Activated T-cell treated with anti-CD3 and anti-CD28 coated beads for 4 hours (primary cell): ENCODE measurements at places on chromosomes 5 and 9.

- DNase-seq, result no peak
Observed at GRCh38 chr5:7329141-7329540, 66.8 kb upstream of the ADCY2 start.

DNA sequence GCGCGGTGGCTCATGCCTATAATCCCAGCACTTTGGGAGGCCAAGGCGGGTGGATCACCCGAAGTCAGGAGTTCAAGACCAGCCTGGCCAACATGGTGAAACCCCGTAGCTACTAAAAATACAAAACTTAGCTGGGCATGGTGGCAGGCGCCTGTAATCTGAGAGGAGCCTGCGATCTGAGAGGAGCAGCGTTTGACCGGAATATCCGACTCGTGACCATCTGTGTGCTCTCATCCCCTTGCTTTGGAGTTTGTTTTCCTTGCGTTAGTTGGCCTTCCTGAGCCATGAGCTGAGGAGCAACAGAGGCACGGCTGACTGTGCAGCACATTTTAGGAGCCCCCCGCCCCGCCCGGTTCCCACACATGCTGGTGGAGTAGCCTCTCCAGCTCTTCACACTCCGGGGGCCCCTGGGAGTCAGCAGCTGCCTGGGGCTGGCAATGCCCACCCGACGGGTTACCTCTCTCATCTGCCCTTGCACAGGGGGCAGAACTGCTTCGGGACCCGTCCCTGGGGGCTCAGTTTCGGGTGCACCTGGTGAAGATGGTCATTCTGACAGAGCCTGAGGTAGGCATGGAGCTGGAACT, 3.0 kb downstream of the ADAMTS13 start:
- DNase-seq, result no peak

GRCh38 chr9:84659313-84659712, 10.2 kb upstream of the NTRK2 start:
- DNase-seq, result no peak

GRCh38 chr9:99362321-99362720, 140.2 kb downstream of the SEC61B start:
- DNase-seq, result no peak

GRCh38 chr9:133604214-133604613, 5.0 kb downstream of the FAM163B start:
- DNase-seq, result peak; percentile 19

DNA sequence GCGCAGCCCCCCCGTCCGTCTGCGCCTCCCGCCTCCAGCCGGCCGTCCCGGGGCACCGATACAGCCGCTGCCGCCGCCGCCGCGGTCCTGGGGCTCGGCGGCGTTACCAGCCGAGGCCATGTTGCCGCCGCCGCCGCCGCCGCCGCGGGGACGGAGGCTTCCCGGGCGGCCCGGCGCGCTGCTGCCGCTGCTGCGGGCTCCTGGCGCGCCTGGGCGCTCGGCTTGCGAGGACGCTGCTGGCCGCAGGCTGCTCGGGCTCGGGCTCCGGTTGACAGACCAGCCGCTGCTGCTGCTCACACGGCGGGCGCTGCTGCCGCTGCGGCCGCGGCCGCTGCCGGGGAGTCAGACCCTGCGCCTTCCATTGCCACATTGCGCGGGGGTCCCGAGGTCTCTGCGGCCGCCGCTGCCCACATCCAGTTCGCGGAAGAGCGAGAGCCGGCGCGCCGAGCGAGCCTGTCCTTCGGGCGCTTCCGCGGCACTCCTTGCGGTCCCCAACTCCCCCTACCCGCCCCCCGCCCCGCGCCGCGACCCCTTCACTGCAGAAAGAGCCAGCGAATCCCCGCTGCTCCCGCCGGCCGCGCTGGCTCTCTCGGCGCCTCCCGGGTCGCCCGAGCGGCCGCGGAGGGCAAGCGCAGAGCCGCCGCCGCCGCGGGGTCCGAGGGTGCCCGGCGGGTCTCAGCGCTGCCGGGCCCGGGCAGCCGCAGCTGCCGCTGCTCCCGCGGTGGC, 8.4 kb downstream of the PTCH1 start:
- no peak for DNase-seq

GRCh38 chr9:130263601-130264413, 1.8 kb upstream of the HMCN2 start:
- no peak for DNase-seq

DNA sequence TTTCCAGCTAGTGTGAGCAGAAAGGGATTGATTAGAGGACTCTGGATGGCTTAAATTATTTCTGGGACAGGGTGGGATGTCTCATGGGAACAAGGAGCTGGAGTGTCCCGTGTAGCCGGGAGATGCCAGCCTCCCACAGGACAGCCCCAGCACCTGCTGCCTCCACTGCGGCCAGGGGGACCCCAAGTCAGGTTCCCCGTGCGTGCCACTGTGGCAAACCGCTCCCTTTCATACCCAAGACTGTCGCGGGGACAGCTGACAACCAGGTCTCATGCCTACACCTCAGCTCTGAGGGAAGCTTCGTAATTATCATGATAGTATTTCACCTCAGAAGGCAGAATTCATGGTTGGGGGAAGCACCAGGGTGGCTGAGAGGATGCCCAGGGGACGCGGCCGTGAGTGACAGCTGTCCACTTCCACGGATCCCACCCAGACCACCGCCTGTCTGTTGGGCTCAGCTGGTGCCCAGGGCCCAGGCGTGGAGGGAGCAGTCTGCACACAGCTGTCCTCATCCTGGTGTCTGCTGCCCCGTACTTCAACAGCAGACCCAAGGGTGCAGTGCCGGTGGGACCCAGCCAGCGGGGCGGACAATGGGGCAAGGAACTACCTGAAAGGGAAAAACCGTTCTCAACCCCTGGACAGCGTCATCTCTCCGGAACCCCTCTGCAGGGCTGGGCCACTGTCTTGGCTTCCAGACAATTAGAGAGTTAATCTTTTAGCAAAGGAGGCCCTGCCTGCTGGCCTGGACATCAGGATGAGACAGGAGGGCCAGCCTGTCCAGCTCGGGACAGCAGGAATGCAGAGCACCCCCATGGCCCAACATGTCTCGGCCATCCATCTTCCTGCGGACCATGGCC, 166.9 kb downstream of the OLFM1 start:
- no peak for DNase-seq
